Lung (tissue), 17 donors: ENCODE measurements at places on chromosomes 16 and 17.

DNA sequence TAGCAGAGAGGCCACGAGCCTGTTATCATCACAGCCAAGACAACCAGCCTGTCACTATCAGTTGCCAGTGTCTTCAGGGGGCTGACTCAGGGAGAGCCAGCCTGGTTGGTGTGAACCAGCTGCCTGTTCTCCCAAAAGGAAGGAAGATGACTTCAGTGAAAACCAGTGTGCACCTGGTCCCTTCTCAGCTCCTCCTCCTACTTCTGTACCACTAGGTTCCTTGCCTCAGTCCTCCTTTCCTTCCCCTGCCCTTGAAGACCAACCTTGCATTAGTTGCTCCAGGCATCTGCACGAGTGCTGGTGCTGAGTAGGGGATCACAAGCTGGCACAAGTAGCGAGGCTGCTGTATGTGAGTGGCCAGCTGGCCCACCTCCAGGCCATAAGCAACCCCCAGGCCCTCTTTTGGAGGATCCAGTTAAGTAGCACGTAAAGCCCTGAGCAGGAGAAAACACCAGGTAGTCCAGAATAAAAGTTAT, 8.5 kb downstream of the TUBG1 start:
- DNase-seq, result peak; percentile 8

GRCh38 chr16:2966808-2967191, 2.3 kb upstream of the PAQR4 start:
- no peak for DNase-seq

GRCh38 chr17:34673995-34674890, 94.9 kb downstream of the TMEM132E start:
- no peak for DNase-seq

- no peak for DNase-seq
Observed at GRCh38 chr17:56173958-56174835, 20.9 kb downstream of the ANKFN1 start.

DNA sequence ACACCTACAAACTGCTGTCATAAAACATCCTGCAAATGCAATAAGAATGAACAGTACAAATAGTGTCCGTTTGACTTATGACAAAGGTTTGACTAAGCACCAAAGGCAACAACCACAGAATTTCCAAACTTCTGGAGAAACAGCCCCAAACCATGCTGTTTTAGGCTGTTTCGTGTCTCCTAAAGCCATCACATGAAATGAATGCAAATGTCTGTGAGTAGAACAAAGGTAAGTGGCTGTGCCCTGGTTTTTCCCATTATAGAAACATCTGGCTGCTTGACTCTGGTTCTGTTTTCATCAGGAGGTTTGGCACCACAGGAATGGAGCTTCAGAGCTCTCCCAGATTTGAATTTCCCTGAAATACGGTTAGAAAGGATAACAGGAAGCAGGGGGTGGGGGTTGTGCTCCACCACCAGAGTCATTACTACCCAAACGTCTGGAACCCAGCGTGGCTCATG, 4.6 kb upstream of the EMP2 start:
- DNase-seq, result no peak

DNA sequence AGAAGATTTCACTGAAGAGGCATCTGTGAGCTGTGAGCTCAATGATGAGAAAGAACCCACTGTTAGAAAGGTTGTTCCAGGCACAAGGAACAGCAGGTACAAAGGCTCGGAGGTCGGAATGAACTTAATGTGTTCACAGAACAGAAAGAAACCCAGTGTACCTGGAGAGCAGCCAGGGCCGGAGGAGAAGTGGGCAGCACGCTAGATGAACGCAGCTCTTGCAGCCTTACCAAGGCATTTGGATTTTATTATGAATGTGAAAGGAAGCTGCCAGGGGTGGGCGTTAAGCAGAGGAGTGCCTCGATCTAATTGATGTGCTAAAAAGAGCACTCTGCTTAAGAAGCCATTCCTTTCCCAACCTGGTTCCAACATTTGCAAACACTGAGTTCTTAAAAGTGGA, 19.0 kb downstream of the EEF2K start:
- DNase-seq, result no peak

DNA sequence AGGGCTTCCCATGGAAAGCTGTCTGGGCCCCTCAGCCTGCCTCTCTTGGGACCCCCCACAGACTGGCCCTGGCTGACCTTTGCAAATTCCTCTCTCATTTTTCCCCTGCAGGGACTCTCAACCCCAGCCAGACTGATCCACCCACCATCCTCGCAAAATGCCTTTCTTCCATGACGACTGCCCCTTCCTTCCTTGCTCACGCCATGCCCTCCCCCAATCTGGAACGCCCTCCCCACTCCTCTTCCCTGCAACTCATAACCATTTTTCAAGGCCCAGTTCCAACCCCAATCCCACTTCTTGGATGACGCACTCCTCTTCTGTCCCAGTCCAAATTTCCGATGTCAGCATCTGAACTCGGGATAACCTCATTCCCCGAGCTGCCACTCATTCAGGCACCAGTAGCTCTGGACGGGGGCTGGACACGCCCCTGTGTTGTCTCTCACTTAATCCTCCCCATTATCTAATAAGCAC, 1.3 kb upstream of the DNAI2 start:
- peak; percentile 66 for DNase-seq

DNA sequence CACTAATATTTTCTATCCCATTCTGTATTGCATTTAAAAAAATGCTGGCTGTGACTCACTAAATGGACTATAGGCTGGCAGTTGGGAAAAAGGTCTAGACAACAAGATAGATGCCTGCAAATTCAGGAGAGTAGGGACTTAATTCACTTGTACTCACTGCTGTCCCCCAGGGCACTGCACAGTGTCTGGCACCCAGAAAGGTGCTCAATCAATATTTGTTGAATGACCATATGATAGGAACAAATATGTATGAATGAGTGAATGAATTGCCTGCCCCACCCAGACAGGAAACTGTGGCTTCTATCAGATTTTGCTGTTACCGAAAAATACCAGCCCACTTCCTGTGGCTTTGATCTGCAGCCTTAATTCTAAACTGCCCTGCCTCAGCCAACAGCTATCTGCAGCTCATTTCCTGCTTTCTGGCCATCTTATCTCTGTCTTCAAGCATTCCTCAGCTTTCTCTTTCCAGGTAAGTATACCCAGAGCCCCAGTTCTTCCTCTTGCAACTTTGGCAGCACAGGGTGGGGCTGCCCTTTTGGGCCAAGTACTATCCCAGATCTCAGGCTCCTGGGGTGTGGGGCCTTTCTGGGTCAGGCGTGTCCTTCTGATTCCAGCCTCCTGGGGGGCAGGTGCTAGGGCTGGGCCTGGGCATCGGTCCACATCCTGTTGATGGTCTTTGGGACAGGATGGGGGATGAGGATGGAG, 15.3 kb upstream of the TNS4 start:
- DNase-seq, result no peak

DNA sequence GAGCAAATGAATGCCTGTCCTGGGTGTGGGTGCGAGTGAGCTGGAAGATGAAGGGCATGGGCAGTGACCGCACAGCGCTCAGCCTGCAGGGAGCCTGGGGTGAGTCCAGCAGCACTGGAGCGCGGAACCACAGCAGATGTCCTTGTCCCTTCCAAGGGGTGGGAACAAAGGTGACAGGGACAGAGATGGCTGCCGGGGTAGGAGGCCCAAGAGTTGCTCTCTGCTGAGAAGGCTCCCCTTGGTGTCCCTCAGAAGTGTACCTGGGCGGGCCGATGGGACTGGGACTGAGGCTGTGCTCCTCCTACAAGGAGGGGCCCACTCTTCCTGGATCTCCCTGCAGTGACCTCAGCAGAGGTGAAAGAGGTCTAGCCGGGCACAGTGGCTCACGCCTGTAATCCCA, 7.6 kb upstream of the PGAP6 start:
- DNase-seq, result no peak

DNA sequence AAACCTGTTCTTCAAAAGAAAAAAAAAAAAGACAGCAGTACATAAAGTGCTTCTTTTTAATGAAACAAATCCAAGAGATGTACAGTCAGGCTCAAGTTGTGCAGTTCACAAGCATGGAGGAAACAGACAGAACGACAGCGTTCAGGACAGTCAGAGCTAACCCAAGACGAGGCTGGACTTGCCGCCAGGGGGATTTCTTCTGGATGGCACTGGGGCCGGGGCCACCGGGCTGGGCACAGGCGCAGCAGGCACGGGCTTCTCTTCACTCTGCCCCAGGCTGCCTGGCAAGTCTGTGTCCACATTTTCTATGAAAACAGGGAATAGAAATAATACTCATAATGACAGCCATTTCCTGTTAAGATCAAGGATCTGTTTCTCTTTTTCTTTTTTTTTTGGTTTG, 4.4 kb upstream of the NT5C start:
- no peak for DNase-seq

DNA sequence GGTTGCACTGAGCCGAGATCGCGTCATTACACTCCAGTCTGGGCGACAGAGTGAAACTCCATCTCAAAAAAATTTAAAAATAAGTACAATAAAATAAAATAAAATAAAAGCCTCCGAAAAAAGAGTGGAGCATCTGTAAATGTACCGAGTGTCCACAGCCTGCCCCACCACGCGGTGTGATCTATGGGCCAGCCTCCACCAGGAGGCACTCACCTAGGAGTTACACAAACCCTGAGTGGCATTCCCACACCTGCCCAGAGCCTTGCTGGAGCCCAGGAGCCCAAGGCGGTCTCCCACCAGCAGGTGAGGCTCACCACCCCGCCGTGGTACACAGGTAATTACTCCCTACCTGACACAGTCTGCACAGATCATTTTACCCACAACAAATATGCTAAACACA, 183.2 kb downstream of the ZNF423 start:
- no peak for DNase-seq
